Activated T-helper 1 cell treated with Interleukin-2 at 50 U/mL for 16 hours (primary cell): ENCODE measurements at places on chromosomes 11 and 22.

- no peak for DNase-seq
These were observed 78.3 kb downstream of the CTTN start for GRCh38 chr11:70476669-70477068.

GRCh38 chr11:12111549-12112520 is 1.4 kb downstream of the MICAL2 start:
- DNase-seq: no peak

- no peak for DNase-seq
These were observed 18.0 kb upstream of the JHY start for GRCh38 chr11:122864386-122865115.

DNA sequence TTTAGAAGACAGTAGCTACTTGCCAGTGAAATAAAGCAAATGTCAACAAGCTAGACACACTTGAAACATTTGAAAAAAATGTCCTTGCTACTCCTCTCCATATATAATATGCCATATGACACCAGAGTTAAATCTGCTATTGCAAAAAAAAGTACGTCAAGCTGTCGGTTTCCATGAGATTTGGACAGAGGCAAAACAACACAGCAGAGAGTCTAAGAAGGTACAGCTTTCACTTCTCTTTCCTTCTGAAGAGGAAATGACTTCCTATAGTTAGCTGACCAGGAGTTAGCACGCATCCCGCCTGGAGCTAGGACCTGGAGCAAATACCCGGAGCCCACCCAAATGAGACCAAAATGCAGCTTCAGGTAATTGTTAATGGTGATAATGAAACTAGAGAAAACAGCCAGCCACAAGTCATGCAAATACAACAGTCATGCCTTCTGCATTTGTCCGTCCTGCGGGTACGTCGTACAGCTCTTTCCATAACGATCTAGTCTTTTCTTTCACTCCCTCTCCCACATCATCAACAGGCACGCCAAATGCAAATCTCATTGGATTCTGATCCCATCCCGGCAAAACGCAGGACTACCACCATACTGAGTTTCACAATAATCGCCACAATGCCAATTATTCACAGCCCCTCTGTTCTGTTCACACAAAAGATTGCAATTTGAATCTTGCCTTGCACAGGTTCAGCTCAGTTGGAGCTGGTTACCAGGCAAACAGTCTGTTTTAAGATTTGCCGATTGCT is 395.0 kb upstream of the CCDC90B start:
- DNase-seq: no peak

- no peak for DNase-seq
These were observed 8.7 kb upstream of the DAGLA start for GRCh38 chr11:61671527-61671926.

GRCh38 chr11:63672936-63673539 is 1.9 kb upstream of the ATL3 start:
- DNase-seq: no peak

- DNase-seq: no peak
These were observed 816.9 kb upstream of the LUZP2 start for GRCh38 chr11:23679981-23680380.

DNA sequence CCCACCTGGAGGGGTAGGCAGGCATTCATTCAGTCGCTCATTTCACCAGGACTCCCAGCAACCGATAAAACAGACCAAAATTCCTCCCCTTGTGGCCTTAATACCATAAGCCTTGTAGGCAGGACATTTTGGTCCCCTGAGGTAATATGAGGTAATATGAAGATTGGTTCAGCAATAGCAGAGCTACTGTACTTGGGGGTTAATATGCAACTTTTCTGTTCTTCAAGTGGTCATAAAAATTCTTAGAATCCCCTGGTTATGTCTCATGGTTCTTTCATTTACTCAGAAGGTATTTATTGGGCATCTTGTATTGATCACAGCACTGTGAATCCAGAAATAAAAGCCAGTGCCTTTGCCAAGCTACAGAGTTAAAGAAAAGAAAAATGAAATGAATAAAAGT is 29.8 kb downstream of the SHISA8 start:
- DNase-seq: no peak

GRCh38 chr11:64238076-64238475 is 2.8 kb upstream of the FKBP2 start:
- no peak for DNase-seq

- DNase-seq: no peak
These were observed 353.1 kb downstream of the METTL15 start for GRCh38 chr11:28461338-28461737.

GRCh38 chr11:45964911-45965389 is 42.5 kb downstream of the LARGE2 start:
- peak; percentile 24 for DNase-seq

- no peak for DNase-seq
These were observed 273.9 kb downstream of the RAB38 start for GRCh38 chr11:87901341-87901740.

- DNase-seq: no peak
These were observed 40.0 kb downstream of the BTG4 start for GRCh38 chr11:111472228-111472627.

DNA sequence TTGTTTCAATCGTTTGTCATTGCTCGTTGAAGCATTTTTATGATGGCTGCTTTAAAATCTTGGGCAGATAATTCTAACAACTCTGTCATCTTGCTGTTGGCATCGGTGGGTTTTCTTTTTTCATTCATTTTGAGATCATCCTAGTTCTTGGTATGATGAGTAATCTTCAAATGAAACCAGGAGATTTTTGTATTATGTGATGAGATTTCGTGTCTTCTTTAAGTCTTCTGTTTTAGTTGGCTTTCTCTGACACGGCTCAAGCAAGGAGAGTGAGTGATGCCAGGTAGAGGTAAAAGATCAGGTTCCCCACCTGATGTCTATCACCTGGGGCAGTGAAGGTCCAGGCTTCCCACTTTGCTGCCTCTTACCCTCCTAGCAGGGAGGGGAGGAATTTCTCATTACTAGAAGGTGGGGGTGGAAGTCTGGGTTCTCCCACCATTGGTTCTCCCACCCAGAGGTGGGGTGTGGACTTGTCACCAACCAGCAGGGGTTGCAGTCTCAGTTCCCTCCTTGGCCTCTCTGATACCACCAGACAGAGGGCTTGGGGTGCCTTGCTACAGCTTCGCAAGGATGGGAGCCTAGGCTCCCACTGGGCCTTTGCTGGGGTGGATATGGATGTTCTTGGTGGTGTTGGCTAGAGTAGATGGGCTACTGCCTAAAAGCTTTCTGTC is 12.9 kb downstream of the CDC45 start:
- no peak for DNase-seq

GRCh38 chr22:35850831-35851230 is 133.2 kb downstream of the APOL5 start:
- no peak for DNase-seq

DNA sequence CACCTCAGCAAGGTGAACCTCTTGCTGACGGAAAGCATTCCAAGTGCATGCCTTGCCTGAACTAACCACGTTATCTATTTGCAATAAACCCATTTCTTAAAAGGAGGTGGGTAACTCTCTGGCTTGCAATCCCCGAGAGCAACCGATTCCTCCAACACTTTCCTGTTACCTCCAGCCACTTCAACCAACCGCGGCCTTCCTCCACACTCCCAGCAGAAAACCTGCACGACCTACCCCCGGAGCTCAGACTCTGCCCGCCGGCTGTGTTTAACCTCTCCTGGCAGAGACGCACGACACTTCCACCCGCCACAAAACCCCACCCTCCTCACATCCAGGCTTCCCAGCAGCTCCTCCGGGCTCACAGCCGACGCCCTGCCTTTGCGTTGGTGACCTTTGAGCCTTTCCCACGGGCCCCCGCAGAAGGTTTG is 708 bp downstream of the SCO2 start:
- no peak for DNase-seq

DNA sequence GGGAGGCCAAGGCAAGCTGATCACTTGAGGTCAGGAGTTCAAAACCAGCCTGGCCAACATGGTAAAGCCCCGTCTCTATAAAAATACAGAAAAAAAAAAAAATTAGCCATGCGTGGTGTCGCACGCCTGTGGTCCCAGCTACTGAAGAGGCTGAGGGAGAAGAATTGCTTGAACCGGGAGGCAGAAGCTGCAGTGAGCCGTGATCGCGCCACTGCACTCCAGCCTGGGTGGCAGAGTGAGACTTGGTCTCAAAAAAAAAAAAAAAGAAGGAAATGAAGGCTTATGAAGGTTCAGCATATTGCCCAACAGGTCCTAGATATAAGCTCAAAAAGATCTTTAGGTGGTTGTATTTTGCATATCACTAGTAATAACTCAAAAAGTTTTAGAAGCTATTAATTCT is 10.2 kb downstream of the ATL3 start:
- no peak for DNase-seq

DNA sequence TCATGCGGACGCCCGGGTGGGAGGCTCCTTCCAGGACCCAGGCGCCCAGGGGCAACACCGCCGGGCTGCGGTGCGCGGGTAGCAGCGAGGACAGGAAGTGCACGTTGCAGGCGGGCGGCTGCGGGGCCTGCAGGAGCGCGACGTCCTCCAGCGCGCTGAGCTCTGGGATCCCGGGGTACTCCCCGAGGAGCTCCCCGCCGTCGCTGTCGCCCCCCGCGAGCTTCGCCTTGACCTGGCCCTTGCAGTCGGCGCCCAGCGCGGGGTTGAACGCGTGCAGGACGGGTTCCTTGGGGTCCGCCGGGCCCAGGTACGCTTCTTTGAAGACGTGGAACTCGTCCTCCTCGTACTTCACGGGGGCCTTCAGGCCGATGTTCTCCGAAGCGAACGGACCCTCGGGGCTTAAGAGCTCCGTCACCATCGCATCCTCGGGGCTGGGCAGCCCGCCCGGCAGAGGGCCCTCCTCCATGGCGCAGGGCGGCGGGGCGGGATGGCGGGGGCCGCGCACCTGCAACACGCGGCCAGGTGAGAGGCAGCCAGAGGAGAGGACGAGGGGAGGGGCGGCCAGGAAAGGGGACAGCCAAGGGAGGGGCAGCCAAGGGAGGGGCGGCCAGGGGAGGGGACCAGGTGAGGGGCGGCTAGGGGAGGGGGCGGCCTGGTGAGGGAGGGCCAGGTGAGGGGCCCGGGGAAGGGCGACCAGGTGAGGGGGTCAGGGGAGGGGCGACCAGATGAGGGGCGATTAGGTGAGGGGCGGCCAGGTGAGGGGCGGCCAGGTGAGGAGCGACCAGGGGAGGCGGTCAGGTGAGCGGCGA is 921 bp downstream of the TESMIN start:
- peak; percentile 5 for DNase-seq

- DNase-seq: no peak
These were observed 23.7 kb upstream of the CBX7 start for GRCh38 chr22:39176143-39176713.

DNA sequence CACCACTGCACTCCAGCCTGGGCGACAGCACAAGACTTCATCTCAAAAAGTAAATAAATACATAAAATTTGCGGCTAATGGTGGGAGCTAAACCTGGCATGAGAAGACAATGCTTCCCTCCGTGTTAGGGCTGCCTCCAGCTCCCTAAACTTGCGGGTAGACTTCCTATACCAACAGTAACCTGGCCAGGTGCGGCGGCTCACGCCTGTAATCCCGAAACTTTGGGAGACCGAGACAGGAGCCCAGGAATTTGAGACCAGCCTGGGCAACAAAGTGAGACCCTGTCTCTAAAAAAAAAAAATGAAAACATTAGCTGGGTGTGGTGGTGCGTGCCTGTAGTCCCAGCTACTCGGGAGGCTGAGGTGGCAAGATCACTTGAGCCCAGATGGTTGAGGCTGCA is 25.3 kb downstream of the SLC25A18 start:
- DNase-seq: no peak

DNA sequence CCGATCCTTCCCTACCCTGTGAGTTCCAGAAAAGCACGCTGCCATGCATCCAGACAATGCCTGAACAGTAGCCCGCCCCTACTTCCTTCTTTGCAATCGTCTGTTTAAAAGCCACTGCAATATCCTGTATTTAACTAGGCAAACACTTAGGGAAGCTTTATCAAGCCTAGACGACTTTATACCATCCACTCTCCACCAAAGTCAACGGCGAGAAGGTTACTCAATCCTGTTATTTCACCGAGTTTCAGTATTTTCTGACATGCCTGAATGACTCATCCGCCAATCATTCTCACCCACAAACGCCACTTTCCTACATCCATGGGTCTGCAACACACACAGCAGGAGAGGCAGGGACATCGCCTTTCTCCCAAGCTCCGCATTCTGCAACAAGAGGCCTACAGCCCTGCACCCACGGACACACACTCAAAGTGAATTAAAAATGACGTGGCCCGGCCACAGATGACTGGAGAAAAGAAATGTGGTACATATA is 9.3 kb downstream of the CELSR1 start:
- no peak for DNase-seq

DNA sequence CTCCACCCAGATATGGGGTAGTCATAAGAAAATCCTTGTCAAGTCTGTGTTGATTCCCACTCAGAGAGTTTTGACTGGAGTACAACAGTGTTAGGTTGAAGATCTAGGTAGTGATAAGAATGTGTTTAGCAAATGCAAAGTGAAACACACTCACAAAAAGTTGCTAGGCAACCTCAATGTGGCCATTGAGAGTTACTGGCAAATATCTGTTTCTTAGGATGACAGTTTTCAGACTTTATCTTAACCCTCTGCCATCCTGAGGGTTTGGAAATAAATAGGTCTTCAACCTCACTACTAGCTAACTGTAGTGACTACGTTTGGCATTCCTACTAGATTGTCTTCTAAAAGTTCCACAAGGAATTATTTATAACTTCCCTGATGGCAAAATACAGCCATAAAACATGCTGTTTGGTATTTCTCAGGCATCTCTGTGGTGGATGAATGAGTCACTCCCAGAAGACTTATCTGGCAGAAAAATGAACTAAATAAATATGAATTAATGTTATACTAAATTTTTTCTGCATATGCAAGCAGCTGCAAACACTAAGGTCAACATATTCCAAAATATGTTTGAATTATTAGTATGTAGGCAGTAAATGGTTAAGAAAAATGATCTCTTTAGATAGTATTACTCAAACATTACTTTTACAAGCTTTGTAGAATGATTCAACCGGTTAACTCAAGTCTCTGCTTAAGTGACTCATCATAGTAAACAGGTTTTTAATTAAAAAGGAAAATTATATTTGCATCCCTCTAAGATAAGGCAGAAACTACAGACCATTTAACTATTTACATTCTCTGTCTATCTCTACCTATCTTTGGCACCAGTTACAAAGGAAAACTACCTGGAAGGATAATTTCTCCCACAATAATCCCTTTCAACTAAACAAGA is 17.1 kb upstream of the SYTL2 start:
- no peak for DNase-seq

GRCh38 chr22:26956371-26956770 is 299.0 kb downstream of the MIAT start:
- DNase-seq: no peak

GRCh38 chr11:112566124-112566523 is 305.5 kb upstream of the PLET1 start:
- DNase-seq: no peak

DNA sequence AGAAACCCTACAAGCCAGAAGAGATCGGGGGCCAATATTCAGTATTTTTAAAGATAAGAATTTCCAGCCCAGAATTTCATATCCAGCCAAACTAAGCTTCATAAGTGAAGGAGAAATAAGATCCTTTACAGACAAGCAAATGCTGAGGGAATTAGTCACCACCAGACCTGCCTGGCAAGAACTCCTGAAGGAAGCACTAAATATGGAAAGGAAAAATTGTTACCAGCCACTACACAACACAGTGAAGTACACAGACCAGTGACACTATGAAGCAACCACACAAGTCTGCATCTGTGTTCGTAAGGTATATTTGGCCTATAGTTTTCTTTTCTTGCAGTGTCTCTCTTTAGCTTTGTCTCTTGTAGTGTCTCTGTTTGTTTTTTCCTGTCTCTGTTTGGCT is 29.0 kb downstream of the TMEM225 start:
- DNase-seq: no peak

- peak; percentile 5 for DNase-seq
These were observed 221.9 kb upstream of the TBCEL start for GRCh38 chr11:120801801-120802689.

GRCh38 chr11:360326-361280 is 8.7 kb upstream of the B4GALNT4 start:
- DNase-seq: no peak
